Activated CD4-positive, alpha-beta T cell treated with anti-CD3 and anti-CD28 coated beads, Interleukin-2, amount 10 ng/mL, durations not matched to agents 24 days and 14 days (primary cell): ENCODE measurements at places on chromosomes 16 and 17. TPM values are rescaled to one million over a fixed set of nuclear protein-coding genes. Genes with fewer than 3 reads are reported as not detected.

DNA sequence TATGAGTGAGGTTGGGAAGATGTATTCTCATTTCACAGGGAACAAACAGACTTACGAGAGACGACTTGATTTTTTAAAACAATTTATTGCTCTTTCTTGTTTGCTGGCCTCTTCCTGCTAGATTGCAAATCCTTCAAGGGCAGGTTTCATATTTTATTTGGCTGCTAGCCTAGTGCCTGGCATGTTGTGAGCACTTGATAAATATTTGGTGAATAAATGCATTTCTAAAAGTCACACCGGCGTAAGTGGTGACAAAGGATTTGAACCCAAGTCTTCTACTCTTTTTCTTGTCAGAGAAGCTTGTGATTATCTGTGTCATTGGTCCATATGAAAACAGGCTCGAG, 1.4 kb downstream of the WWP2 start:
- DNase-seq = no peak

The PIP4K2B gene
- 42.8 and 44.3 TPM in 2 replicates for total RNA-seq

DNA sequence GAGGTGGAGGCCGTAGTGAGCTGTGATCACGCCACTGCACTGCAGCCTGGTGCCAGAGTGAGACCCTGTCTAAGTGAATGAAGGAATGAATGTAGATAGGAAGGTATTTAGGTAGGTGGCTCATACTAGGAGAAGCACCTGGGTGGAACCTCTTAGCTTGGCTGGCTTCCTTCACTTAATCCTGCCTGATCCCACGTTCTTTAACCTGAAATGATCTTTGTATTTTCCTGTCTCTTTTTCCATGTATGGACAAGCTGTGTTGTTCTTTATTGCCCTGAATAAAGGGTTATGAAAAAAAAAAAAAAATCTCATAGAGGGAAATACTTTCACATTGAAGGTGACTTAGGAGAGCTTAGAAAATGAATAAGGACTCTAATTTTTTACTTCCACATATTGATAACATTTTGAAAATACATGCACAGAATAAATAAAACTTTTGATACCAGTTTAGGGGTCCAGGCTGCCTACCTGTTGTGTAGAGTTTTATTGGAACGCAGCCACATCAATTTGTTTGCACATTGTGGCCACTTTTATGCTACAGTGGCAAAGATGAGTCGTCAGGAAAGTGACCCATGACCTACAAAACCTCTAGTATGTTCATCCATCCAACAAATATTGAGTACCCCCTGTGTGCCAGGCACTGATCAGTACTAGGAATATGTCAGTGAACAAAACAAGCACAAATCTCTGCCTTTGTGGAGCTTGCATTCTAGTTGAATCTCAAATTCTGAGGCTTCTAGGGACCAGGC, 44.6 kb downstream of the VPS35L start:
- DNase-seq = no peak

The EMP2 gene
- total RNA-seq = not detected in 2 replicates

The C16orf92 gene
- total RNA-seq = not detected in 2 replicates

The TBC1D3 gene
- total RNA-seq = not detected in 2 replicates

The TMEM204 gene
- total RNA-seq = 19.9 and 20.8 TPM in 2 replicates

DNA sequence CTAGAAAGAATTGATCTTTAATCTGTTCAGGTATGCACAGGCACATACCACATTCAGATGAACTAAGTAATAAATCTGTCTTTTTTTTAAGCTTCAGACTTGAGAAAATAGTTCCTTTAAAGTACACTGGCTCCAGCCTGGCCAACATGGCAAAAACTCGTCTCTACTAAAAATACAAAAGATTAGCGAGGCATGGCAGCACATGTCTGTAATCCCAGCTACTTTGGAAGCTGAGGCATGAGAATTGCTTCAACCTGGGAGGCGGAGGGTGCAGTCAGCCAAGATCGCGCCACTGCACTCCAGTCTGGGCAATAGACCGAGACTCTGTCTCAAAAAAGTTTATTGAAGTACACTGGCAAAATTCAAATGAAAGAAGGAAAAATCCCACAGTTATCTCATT, 111.0 kb upstream of the NETO2 start:
- no peak for DNase-seq

DNA sequence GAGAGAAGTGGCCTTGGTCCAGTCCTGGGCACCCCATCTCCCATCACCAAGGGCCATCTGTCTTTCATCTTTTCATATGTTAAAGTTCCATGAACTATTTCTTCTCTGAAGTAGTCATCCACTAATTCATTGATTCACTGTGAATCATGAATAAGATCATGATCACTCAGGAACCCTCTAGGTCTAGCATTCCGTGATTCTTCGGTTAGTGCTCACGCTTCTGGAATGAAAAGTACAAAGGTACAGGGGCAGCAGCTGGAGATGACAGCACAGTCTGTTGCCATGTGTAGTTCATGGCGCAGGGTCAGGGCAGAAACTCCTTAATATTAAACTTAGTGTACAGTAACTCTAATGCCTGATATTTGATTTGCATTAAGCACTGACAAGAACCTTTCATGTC, 127.1 kb downstream of the CDH13 start:
- DNase-seq = no peak
